DMS79 treated with DMSO at 0.1 percent for 48 hours (cell line): ENCODE measurements at places on chromosomes 11 and 22.

DNA sequence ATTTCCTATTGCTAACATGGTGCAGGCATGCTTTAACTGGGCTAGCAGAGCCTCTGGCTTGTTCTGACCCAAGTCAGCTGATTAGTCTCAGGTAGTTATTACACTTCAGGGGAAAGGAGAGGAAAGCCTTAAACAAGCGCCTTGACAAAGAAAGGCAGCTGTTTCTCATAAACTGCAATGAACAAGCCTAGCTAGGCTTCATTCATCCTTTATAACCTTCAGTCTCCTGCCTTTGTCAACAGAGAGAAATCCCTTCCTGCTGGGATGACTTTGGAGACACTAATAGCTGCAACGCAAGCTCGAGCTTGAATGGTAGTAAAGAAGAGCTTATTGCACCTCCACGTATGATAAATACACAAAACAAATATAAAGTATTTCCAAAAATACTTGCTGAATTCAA lies 68.4 kb downstream of the CCDC34 start:
- DNase-seq = no peak

- no peak for DNase-seq
Measured at GRCh38 chr22:23688121-23688520, 2.7 kb upstream of the RGL4 start.

DNA sequence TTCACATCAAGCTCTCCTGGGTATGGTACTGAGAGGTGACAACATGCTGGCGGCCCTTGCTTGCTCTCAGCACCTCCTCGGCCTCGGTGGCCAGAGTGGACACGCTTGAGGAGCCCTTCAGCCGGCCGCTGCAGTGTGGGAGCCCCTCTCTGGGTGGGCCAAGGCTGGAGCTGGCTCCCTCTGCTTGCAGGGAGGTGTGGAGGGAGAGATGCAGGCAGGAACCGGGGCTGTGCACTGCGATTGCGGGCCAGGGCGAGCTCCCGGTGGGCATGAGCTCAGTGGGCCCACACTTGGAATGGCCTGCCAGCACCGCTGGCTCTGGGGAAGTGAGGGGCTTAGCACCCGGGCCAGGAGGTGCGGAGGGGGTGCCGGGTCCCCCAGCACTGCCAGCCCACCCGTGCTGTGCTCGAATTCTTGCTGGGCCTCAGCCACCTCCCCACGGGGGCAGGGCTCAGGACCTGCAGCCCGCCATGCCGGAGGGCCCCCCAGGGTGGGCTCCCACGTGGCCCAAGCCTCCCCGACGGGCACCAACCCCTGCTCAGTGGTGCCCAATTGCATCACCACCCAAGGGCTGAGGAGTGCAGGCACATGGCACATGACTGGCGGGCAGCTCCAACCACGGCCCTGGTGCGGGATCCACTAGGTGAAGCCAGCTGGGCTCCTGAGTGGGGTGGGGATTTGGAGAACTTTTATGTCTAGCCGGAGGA lies 106.2 kb downstream of the RAB38 start:
- DNase-seq = no peak

GRCh38 chr11:123145220-123145619 lies 49.8 kb downstream of the CLMP start:
- DNase-seq = peak; percentile 91

DNA sequence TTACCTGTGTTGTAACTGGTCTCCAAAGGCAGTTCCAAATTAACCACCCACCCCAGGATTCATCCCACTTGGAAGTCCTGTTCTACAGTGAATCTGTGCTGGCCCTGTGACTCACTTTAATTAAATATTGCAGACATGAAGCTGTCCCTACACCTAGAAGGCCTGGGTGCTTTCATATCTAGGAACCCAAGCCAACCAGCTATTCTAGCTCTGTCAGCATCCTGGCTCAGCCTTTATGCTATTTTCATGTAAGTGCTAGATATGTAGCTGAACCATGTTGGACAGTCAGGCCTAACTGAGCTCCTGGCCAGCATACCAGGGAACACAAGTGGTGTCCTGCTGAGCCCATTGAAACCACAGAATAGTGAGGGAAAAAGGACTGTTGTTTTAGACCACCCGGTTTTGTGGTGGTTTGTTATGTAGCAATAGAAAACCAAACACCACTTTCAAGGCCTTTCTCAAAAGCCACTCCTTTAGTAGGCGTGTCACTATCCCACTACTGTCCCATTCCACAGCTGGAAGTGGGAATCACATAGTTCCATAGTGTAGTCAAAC lies 30.3 kb downstream of the CNTF start:
- no peak for DNase-seq

DNA sequence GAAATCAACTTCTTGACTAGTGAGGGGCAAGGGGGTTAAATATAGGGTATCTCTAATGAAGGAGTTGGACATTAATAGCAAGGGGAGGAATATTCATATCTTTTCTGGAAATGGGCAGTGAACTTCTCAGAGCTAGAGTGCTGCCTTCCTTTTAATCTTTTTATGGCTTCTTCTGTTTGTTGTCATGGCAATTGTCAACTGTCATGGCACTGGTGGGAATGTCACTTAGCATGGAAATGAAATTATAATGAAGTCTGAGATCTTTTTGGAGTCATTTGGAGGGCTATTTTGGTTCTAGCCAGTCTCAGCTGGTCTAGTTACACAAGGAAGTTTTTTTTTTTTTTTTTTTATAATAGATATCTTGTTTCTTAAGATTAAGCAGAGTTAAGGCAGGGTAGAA lies 250.2 kb downstream of the AASDHPPT start:
- DNase-seq = no peak

DNA sequence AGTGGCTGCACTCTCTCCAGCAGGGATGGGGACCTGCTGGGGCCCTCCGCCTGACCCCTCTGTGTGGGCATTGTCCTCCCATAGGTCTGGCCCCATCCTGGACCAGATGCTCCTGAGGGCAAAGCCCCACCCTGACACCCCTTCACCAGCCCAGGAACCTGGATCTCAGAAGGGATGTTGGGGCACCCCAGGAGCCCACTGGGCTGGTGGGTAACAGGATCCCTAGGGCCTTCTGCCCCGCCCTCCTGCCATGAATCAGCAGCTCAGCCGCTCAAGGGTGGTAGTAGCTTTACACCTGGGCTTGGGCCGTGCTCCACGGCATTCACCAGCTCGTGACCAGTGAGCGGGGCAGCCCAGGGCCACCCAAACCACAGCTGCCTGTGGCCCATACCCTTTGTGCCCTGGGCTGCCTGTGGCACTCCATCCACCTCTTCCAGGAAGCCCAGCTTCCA lies 1.0 kb upstream of the MAPK12 start:
- no peak for DNase-seq

GRCh38 chr11:27328614-27329013 lies 34.4 kb downstream of the CCDC34 start:
- DNase-seq = no peak

GRCh38 chr11:7021318-7021717 lies 1.0 kb downstream of the NLRP14 start:
- no peak for DNase-seq

- no peak for DNase-seq
Measured at GRCh38 chr22:33883961-33884808, 36.1 kb downstream of the LARGE1 start.

DNA sequence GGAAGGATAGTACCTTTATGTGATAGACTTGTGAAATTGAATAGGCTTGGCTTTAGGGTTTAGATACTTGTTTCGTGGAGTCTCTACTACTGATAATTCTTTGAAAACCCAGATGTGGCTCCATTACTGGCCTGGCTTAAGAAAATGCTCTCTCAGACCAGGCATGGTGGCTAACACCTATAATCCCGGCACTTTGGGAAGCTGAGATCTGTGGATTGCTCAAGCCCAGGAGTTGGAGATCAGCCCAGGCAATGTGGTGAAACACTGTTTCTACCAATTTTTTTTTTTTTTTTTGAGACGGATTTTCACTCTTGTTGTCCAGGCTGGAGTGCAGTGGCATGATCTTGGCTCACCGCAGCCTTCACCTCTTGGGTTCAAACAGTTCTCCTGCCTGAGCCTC lies 40.9 kb downstream of the ATG13 start:
- no peak for DNase-seq

GRCh38 chr11:9039198-9039597 lies 35.4 kb upstream of the NRIP3 start:
- DNase-seq = no peak

- no peak for DNase-seq
Measured at GRCh38 chr11:46721286-46721685, 2.3 kb downstream of the F2 start.

DNA sequence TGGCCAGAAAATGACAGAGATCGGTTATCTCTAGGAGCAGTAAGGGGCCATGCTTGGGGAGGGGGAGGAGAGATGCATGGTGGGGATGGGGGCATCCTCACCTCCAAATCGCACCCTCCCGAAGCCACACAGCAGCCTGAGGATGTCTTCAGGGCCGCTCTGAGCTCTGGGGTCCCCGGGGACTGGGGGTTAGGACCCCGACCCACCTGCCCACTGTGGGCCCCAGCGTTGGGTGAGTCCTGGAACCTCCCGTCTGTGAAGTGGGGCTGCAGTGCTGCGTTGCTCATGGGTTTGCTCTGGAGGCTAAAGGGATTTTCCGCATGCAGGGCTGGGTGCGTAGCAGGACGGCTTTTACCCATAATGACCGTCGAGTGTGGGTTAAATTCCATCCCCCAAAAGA lies 1046.3 kb downstream of the BRD1 start:
- DNase-seq = no peak

- DNase-seq = no peak
Measured at GRCh38 chr22:29987137-29987536, 93.1 kb upstream of the HORMAD2 start.

DNA sequence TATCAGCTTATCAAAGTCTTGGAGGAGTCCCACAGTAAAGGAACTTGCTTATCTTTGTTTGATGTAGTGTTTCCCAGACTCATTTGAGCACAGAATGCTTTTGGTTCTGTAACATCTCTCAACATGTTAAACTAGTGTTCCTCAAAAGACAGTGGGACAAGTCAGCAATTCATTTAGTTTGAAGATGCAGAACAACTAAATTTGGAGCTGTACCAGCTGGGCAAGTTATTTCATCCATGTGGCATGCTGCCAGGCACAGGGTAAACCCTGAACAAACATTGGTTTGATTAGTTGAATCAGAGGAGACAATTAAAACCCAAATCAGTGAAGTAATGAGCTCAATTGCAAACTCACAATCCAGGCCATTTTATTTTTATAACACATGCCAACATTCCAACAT lies 141.2 kb downstream of the CSNK2A3 start:
- peak; percentile 84 for DNase-seq

DNA sequence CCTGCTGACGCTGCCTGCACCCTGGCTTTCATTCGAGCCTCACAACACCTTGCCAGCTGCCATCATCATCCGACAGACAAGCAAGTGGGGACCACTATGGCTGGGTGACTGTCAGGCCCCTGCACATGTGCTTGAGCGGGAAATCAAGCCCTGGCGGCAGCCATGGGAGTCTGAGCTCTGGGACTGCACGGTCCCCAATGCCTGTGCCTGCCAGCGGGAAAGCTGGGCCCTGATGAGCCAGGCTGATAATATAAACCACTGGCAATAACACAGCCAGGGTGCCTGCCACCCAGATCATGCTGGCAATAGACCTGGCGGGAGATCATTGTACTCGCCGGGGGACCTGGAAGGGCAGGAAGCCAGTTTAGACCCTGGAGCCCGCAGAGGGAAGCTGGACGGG lies 2.5 kb downstream of the FGF3 start:
- no peak for DNase-seq

DNA sequence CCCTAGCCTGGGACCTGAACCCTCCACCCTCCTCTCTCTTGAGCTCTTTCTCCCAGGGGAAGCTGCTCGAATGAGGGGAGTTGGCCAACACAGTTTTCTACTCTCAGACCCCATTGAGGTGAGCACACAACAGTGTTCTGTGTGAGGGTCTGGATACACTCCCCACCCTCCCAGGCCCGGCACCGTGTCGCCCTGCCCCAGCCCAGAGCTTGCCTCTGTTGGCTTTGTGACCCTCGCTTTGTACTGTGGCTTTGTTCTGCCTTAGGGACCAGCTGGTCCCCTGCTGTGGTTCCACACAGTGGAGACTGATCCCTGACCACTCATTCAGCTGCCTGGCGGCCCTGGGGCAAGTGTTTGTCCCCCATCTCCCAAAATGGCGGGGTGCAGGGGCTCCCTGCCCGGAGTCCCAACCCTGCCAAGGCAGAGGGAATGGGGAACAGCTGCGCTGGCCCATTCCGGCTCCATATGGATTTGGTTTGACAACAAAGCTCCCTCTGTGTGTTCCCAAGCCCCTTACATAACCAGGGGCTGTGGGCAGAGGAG lies 8.3 kb downstream of the ST3GAL4 start:
- no peak for DNase-seq

DNA sequence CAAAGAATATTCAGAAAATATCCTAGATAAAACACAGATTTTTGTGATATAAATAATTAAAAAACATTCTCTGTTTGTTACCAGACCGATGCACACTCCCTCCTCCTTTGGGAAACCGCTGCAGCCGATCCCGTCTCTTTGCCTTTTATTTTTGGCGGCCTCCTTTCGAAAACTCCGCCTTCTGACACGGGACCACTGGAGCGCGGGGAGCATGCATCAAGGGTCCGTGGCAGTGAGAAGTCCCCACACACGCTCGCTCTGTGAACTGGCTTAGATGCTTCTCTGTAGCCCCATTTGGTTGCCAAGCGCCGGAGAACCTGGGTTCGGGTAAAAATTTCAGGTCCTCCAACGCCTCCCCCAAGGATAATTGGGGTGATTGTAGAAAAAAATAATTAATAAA lies 17.0 kb downstream of the DDX17 start:
- no peak for DNase-seq

DNA sequence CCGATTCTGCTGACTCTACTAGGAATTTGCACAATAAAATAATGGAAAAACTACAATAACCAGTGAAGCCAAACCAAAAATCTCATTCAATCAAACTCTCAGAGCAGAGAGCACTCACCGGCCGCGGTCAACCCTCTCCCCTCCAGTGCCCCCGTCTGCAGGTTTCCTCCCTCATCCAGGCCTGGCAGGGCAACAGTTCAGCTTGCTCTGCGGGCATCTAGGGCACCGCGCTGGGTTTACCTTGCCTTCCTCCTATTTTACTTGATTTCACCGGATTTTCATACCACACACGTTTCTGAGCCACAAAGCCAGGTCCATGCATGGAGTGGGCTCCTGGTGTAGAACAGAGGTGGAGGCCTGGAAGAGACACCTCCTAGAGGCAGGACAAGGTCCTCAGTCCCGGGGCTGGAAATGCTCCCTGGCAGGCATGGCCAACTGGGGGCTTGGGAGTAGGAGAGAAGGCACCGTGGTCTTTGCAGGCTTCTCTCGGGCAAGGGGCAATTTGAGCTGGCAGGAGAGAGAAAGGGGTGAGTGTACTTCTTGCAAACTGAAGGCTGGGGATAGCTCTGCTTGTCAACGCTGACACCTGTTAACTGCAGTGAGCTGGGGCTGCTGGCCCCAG lies 938.4 kb downstream of the BRD1 start:
- DNase-seq = no peak

- DNase-seq = no peak
Measured at GRCh38 chr11:11733246-11733747, 108.5 kb upstream of the USP47 start.

GRCh38 chr11:71222318-71223080 lies 29.9 kb downstream of the SHANK2 start:
- no peak for DNase-seq

- peak; percentile 86 for DNase-seq
Measured at GRCh38 chr11:66768088-66768521, 39.1 kb upstream of the SPTBN2 start.
